ENCODE measurements at places on chromosomes 3 and 15. TPM values are rescaled to one million over a fixed set of nuclear protein-coding genes. Genes with fewer than 3 reads are reported as not detected.

GRCh38 chr3:15356176-15356575, 23.8 kb upstream of the SH3BP5 start:
- DNase-seq: no peak

LIPH gene
- total RNA-seq: not detected

- no peak for DNase-seq
Observed at GRCh38 chr15:28783466-28783865, 65.0 kb downstream of the GOLGA6L7 start.

DNA sequence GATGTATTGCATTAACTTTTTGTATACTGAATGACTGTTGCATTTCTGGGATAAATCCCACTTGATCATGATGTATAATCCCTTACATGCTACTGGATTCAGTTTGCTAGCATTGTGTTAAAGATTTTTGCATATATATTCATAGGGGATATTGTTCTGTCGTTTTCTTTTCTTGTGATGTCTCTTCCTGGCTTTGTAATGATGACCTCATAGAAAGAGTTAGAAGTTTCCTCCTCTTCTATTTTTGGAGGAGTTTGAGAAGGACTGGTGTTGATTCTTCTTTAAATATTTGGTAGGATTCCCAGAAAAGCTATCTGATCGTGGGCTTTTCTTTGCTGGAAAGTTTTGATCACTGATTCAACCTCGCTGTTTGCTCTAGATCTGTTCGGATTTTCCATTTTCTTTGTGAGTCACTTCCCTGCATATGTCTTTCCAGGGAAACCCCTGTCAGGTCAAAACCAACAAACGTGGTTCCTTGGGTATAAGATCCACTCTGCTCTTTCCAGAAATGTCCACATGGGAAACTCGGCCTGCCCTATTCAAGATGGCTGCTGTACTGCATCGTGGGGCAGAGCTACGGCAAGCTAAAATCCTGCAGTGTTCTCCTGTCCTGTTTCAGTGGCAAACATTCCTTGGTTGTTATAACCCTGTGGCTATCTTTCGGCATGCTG, 120.4 kb downstream of the GABRG3 start:
- DNase-seq: no peak

DNA sequence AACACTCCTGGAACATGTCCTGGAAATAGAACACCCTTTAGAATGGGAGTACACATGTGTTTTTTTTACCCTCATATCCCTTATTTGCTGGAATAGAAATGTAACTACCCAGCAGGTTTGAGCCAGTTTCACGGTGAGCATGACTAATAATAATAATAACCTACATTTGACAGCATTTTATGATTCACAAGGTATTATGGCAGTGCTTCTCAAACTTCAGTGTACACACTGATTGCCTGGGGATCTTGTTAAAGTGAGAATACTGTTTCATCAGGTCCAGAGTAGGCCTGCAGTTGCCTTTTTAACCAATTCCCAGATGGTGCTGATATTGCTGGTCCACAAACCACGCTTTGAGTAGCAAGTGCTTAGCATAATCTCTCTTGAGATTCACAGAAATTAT, 63.9 kb downstream of the NFKBIZ start:
- no peak for DNase-seq

ARHGEF26 gene
- 19.3 TPM for total RNA-seq

DNA sequence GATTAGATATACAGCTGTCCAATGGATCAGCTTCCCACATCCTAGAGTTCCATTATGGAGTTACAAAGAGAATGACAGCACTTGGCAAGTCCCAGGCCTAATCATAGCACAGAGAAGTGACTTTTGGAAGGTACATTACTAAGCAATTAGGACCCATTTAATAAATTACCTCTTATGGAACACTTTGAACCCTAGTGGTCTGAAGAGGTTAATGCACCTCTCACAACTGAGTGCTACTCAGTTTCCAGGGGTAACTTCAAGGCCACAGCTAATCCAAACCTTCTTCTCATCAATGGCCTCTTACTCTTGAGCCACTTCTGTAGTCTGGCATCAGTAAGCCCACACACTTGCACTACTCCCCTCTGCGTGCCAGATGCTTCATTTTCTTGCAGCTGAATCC, 34.9 kb upstream of the MEIS2 start:
- no peak for DNase-seq

CCNDBP1 gene
- 29.5 TPM for total RNA-seq

DNA sequence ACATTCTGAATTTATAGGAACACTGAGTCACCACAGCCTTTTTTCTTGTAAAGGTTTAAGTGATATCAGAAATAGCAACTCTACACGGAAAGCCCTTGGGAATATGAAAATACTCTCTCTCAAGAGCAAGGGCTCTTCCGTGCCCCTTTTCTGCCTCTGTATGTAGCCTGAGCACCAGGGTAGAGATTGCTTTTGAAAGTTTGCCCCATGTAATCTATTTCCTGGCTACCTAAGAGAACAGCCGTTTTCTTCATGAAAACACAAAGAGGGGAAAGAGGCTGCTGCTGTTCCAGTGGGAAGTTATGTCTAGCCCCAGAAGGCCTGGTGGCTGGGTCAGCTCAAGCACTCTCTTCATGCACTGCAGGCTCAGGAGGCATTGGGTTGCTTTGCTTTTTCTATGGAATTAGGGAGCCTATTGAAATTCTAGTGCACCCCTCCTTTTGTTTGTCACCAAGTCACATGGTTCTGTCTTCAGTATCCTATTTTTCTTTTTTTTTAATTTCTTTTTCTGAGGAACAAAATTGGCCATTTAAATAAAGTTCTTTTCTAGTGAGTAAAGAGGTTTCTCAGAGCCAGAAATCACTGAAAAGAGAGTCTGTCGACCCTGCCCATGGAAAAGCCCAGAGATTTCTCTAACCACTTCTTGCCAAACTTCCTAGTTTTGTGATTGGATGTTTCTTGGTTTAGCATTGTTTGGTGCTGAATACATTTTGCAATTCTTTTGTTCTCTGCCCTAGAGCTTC, 39.5 kb downstream of the TIGIT start:
- no peak for DNase-seq

GRCh38 chr15:54580643-54581042, 602.4 kb downstream of the UNC13C start:
- no peak for DNase-seq

GRCh38 chr15:42457445-42458442, 33.2 kb downstream of the ZNF106 start:
- DNase-seq: peak; percentile 6

DNA sequence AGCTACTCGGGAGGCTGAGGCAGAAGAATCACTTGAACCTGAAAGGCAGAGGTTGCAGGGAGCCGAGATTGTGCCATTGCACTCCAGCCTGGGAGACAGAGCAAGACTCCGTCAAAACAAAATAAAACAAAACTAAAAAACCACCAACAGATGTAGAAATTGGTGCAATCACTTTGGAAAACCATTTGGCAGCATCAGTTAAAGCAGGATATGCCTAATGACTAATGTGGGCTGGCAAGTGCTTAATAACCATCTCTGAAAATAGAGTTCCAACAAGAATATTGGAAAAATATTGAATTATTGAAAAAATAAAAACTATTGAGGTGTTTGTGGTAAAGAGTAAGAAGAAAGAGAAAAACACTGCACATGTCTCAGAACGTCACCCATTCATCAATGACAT, 16.1 kb upstream of the RTP3 start:
- DNase-seq: no peak
